ENCODE measurements at places on chromosomes 6 and 20.

DNA sequence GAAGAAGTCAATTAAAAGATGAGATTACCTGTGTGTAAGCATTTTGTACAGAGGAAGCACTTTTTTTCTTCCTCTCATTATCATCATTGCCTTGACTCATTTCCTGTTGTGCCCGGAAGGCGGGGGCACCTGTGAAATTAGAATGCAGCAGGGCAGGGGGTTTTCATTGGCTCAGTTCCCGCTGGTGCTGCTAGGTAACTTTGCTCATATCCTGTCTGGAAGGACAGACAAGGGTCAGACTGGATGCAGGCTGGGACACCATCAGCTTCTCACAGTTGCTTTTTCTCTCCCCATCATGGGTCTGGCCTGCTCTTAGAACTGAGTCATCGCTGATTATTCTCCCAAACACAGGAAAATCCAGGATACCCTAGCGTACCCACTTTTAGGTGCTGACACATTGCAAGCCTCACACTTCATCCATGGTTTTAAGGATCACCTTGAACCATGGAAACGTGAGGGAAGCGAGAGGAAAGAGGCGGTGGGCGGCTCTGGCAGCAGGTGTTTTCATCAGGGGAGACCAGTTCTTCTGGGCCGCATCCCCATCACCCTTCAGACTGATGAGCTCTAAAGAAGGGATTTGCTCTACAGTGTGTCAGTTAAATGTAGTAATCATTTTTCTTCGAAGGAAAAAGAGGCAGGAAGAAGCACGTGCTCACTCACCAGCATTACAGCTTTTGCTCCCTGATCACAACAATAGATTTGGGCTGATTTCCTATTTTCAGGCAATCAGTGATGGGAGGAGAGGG lies 195.7 kb upstream of the SASH1 start:
- peak; percentile 76 for DNase-seq

DNA sequence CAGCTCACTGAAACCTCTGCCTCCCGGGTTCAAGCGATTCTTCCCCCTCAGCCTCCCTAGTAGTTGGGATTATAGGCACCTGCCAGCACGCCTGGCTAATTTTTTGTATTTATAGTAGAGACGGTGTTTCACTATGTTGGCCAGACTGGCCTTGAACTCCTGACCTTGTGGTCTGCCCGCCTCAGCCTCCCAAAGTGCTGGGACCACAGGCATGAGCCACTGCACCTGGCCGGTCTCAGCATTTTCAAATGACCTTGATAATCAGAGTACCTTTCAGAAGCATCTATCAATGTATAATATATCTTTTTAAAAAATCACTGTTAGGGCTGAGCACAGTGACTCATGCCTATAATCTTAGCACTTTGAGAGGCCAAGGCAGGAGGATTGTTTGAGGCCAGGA lies 143.0 kb downstream of the DOK5 start:
- DNase-seq = no peak

GRCh38 chr20:47362361-47363219 lies 6.1 kb upstream of the ZMYND8 start:
- DNase-seq = no peak

DNA sequence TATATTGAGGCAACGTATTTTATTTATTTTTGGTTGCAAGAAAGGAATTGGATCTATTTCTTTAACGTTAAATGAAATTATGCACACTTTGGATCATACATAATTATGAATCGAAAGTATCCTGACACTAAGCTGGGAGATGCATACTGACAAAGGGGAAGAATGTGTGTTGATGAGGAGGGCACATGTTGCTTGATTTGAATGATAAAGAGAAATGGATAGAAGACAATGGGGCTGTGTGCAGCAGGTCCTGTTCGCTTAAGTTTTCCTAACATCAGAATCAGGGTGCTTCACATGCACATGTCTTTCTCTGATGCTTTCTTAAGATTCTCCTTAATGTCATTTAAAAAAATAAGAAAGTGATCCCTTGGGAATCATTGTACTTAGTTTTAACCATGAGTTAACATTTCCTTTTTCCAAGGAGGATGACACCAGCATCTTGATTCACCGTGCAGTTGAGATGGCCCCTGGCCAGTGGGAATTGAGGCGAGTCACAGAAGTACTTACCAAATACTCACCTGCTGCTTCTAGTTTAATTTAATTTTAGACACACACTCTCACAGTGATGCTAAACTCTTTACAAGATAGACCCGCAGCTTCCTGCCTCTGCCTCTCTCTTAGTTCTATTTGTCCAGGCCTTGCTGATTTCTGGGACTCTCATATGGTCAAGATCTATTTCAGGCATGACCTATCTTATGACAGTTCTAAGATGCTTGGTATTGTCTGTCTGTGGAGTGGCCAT lies 116.5 kb downstream of the CLIC5 start:
- DNase-seq = no peak

DNA sequence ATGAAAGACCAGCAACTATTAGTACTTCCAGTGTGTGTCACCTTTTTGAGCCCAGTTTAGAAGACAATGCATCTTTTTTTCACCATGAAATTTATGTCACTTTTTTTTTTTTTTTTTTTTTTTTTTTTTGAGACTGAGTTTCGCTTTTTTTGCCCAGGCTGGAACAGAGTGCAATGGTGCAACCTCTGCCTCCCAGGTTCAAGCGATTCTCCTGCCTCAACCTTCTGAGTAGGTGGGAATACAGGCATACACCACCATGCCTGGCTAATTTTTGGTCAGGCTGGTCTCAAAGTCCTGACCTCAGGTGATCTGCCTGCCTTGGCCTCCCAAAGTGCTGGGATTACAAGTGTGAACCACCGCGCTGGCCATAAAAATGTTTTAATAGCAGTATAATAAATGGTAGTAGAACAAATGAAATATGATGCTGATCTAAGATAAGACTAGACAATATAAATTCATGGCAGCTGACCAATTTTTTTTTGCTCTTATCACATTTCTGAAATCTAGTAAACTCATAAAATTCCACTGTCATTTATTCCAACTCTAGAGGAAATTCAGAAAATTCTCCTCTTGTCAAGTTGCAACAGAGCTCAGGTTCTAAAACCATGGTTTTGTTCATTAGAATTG lies 21.3 kb downstream of the NHSL1 start:
- no peak for DNase-seq

DNA sequence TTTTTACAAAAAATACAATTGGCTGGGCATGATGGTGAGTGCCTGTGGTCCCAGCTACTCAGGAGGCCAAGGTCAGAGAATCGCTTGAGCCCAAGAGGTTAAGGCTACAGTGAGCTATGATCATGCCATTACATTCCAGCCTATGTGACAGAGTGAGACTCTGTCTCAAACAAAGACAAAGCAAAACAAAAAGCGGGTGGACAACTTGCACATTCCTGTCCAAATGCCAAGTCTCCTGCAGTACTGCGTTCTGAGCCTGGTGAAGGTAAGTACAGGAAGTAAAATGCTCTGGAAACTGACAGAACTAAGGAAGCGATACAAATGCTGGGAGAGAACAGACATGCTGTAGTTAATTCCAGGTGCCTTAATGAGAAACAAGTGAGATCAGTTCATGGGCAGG lies 20.4 kb upstream of the TMEM242 start:
- DNase-seq = no peak

DNA sequence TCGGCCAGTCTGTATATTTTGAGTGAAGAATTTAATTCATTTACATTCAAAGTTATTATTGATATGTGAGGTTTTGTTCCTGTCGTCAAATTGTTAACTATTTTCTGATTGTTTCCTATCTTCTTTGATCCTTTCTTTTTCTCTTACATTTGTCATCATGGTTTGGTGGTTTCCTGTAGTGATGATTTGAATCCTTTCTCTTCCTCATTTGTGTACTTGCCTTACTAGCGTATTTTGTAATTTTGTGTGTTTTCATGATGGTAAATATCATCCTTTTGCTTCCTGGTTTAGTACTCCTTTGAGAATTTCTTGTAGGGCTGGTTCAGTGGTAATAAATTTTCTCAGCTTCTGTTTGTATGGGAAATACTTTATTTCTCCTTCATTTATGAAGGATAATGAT lies 151.7 kb upstream of the CEP162 start:
- no peak for DNase-seq

GRCh38 chr20:57870597-57871236 lies 160.9 kb upstream of the PMEPA1 start:
- DNase-seq = no peak

- DNase-seq = no peak
Measured at GRCh38 chr6:74734901-74735300, 471.0 kb downstream of the COL12A1 start.

Measured in mammary epithelial cell (primary cell).